Activated CD8-positive, alpha-beta memory T cell treated with anti-CD3 and anti-CD28 coated beads, Interleukin-2, amount 50 U/mL, for 48 hours (primary cell): ENCODE measurements at places on chromosomes 16 and 17.

DNA sequence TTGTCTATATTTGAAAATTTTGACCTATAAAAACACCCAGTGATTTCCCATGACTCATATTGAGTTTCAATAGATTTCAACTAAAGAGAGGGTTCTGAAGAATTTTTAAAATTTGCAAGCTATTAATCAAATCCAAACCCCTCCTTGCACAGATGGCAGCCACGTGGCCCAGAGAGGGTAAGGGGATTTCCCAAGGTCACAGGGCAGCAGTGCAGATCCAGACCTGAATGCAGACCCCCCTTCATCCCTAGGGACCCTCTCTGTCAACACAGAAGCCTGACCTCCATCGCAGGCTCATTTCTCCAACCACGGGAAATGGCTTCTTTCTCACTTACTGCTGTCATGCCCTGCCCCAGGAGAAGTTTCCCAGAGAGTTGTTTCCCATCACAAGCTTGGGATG is 24.7 kb upstream of the CES5A start:
- DNase-seq, result no peak

DNA sequence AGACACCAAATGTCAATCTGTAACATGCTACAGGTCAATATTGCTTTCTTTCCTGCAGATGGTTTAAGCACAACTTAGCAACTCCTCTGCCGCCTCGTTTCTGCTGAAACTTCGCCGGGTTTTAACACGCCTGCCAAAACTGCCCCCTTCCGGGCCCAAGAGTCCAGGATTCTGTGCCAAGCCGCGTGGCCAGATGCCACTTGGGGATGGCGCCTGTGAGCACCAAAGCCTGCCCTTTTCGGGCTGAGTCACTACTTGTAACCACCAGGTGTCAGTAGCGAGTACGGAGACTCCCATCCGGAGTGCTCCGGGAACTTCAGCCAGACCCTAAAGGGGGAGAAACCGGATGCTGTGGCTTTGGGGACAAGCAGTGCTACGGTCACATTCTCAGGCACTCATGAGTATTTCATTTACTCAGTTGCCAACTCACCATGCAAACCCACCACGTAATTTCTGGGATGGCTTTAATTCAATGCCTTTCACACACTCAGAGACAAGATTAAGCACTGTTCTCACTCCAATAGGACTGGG is 7.8 kb downstream of the PMP22 start:
- peak; percentile 81 for DNase-seq

GRCh38 chr16:49698931-49699840 is 156.7 kb downstream of the ZNF423 start:
- DNase-seq, result no peak

GRCh38 chr16:85236818-85237150 is 124.5 kb upstream of the CIBAR2 start:
- no peak for DNase-seq

DNA sequence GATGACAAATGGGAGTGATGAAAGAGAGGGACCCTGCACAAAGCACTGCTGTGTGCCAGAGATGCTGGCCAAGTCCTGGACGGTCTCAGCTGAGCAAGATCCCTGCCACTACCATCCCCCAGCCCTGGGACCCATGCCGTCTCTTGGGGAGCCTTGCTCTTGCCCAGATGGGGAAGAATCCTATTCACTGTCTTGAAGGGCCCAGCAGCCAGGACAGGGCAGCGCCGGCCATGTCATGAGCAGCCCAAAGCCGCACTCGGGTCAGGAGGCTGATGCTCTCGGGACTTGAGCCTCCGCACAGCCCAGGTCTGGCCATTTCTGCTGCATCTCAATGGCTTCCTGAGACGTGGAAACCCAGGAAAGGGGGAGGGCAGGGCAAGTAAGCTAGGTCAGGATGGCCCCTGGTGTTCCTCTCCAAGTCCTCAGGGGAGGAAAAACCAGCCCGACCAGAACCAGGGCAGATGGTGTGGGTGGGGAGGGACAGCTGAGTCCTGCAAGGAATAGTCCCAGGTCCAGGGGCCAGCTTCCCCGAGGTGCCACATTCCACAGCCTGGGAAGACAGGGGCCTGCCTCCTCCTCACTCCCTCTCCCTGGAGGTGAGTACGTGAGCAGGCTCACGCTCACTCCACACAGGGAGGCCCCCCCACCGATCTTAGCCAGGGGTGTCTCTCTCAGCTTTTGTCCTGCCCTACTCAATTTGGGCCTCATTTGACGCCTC is 7.8 kb upstream of the KRT19 start:
- DNase-seq, result no peak

GRCh38 chr16:4663465-4663776 is 29.9 kb upstream of the NUDT16L1 start:
- DNase-seq, result no peak

- DNase-seq, result no peak
These were observed 56.5 kb upstream of the CIBAR2 start for GRCh38 chr16:85168732-85169256.

- no peak for DNase-seq
These were observed 11.9 kb downstream of the MAPT start for GRCh38 chr17:45906237-45906636.

DNA sequence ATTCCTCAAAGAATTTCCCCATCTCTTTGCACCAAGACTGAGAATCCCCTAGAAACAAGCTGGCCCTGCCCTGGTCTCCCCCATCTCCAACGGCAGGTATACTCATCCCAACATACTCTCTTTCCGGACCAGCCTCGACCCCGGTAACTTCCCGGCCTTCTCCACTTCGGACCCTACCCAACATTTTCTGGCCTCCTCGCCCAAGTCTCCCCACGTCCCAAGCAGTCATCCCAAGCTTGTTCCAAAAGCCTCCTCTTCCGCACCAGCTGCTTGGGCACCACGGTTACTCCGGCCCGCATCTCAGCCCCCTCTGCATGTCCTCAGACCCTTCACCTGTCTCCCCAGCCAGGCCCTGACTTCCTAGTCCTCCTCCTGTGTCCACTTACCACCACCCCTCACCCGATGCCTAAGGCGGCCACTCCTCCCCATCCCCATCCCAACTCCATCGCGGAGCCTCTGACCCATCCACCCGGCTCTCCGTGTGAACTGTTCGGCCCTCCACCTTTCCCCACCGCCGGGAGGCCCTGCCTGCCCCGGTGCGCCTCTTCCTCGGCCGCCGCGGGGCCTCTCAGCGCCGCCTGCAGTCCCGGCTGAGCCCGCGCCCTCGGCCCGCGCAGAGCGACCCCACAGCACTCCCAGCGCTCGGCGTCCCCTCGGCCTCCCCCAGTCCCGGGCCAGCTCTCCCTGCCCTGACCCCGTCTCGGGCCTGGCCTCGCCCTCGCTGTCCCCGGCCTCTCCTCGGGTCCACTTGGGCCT is 994 bp downstream of the PITPNA start:
- peak; percentile 77 for DNase-seq

DNA sequence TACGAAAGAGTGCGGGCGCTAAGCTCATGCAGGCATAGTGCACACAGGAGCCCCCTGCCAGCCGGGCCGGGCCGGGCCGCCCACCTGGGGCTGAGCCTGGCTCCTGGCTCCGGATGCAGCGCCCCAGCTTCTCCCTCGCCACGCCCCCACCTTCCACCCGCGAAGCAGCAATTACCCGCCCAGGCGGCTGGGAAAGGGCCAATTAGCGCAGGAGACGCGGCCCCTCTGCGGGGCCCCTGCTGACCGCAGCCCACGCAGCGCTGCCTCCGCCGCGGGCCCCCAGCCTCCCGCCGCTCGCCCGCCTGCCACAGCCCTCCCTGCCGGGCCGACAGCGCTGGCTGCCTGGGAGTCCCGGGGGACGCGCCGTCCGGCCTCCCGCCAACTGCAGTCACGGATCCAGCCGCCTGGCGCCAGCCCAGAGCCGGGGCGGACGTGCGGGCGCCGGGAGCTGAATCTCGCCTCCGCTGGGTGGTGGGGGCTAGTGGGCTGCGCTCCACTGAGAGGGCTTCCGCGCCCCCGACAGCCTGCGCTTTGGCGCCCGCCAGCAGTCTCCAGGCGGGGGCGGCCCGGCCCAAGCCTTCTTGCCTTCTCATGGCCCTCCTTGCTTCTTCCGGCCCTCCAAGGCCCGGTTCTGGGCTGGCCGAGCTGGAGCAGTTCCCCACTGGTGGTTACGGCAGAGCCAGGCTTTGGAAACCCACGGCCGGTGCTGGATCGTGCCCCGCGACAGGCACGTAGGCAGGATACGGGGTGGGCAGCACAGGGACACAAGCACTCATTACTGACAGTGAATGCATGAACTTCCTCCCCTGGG is 14.9 kb upstream of the CBFB start:
- peak; percentile 92 for DNase-seq

DNA sequence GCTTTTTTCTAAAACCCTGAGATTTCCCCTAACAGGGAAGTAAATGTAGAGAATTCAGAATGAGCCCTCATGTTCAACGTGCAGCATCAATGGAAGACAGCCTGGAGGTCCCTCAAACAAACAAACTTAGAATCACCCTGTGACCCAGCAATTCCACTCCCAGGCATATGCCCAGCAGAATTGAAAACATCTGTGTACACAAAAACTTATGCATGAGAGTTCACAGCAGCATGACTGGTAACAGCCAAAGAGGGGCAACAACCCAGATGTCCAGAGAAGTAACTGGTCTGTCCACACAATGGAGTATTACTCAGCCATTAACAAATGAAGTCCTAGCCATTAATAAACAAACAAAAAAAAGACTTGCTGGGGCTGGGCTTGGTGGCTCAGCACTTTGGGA is 252.7 kb downstream of the PARN start:
- no peak for DNase-seq

DNA sequence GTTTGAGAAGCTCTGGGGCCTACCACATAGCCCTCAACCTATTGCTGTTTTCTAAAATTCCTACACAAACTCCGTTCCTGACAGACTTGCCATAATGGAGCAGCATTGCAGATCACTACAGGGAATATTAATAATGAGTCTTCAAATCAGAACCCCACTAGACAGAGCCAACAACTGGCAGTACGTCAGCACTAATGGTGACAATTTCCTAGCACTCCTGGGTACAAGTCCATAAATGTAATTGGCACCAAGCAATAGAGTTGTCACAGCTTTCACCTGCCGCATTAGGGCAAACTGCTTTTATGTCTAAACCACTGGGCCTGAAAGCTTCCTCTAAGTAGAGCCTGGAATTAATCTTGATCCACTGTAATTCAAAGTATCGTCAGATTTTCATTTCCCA is 25.5 kb upstream of the ABAT start:
- no peak for DNase-seq

DNA sequence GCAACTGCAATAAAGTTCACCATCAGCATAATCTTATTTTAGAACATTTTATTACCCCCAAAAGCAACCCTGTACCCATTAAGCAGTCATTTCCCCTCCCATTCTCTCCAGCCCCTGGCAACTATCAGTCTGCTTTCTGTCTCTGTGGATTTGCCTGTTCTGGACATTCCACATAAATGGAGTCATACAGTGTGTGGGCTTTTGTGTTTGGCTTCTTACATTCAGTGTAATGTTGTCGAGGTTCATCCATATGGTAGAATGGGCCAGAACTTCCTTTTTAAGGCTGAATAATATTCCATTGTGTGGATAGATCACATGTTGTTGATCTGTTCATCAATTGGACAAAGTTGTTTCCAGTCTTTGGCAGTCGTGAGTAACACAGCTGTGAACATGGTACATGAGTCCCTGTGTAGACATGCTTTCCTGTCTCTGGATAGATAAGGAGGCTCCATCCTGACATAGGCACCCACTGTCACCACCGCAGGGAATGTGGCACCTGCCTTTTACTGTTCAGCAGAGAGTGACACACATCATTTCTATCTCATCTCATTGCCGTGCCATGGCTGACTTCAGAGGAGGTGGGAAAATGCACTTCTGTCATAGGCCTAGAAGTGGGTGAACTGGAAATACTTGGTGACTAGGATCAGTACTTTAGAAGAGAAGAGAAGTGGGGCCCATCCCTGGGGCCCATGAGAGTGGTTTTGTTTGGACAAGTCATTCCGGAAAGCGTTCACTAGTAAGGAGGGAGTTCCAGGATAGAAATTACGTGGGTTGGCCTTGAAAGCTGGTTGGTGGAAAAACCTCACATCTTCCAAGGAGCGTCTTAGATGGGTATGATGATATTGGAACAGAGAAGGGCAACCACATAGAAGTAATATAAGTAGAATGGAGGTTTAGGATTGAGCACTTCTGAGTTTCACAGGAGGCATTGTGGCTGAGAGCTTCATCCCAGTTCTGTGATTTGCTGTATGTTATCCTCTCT is 25.8 kb downstream of the EPN2 start:
- DNase-seq, result no peak

DNA sequence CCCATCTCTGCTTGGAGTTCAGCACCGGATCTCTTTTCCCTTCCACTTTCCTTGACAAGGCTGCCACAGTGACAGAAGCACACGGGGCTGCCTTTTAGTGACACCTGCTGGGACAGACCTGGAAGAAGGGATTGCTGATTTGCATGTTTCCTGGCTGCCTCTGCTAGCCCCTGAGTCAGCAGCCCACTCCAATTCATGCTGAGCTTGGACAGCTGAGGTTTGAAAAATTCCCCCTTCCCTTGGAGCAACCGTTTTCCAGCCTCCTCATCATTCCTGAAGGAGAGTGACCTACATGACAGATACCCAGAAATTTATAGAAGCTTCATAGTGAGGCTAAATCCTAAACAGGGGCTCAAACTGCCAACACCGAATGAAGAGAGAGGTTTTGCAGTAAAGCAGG is 18.8 kb upstream of the RBL2 start:
- DNase-seq, result no peak

- DNase-seq, result no peak
These were observed 9.8 kb downstream of the CMTM3 start for GRCh38 chr16:66614161-66614802.

- DNase-seq, result peak; percentile 86
These were observed 14.4 kb downstream of the MIS12 start for GRCh38 chr17:5500589-5501391.

- no peak for DNase-seq
These were observed 13.4 kb downstream of the C17orf58 start for GRCh38 chr17:67982686-67983382.

- DNase-seq, result no peak
These were observed 20.5 kb upstream of the CHP2 start for GRCh38 chr16:23734176-23734893.

DNA sequence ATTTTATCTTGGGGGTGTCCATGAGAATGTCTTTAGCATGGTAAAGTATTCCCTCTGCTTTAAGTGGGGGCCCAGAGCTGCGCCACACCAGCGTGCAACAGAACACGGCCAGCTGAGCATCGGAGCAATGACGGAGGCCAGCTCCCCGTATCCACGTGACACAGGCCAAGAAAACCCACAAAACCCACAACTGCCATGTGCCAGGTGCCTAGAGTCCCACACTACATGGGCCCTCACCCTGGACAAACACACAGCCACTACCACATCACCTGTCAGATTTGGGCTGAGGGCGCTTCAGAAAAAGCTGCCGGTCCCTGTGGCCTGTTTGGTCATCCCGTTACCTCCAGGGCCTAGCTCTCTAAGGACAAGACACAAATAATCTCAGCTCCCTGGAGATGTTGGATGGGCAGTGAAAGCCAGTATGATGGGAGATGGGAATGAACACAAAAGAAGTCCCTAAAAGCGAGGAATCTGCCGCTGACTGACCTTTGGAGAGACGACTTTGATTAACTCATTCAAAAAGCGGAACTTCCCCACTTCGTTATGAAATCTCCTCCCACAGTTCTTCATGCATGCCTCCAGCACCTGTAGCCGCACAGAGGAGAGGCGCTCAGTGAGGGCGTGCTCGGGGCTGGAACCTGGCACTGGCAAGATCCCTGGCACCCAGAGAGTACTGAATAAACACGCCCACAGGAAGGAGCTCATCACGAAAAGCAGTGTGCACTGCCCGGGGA is 17.1 kb downstream of the GGA3 start:
- no peak for DNase-seq
